Left ventricle myocardium inferior (tissue), 1 donor: ENCODE measurements at places on chromosomes 6 and 20. TPM values are rescaled to one million over a fixed set of nuclear protein-coding genes. Genes with fewer than 3 reads are reported as not detected.
A peak's percentile ranks its signal among the peaks of the same experiment; 100 is the strongest.

The OLIG3 gene
- not detected for total RNA-seq

- H3K4me1 ChIP-seq: peaks cover 23% of the 10 kb centered on the region
- H3K27me3 ChIP-seq: no peaks in the 10 kb centered on the region
- H3K36me3 ChIP-seq: peaks cover 7% of the 10 kb centered on the region
- DNase-seq: no peak
Observed at GRCh38 chr6:148999501-148999900, 252.7 kb downstream of the UST start.

DNA sequence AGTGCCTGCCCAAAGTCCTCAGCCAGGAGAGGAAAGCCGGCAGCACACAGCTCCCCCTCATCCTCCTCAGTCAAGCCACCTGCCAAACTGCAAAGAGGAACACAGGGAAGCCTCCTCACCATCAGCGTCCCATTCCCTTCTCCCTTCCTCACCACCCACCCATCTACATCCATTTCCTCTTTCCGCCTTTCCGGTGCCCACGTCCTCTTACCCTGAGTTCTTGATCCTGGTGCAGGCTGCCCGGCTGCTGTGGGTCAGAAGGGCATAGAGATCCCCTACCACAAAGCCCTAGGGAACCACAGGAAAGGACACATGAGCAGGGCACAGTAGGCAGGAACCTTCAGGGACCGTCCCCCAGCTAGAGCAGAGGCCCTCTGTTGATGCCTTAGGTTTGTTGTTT lies 6.0 kb downstream of the GNMT start:
- H3K4me1 ChIP-seq: peaks cover 6% of the 10 kb centered on the region
- DNase-seq: no peak
- no peaks in the 10 kb centered on the region for H3K27me3 ChIP-seq
- no peak overlapping the region for H3K27ac ChIP-seq

The VNN1 gene
- total RNA-seq: 1.1 TPM

The LY6G6F gene
- not detected for total RNA-seq

- DNase-seq: no peak
- H3K36me3 ChIP-seq: no peaks in the 10 kb centered on the region
- H3K27ac ChIP-seq: no peak overlapping the region
- H3K4me1 ChIP-seq: no peaks in the 10 kb centered on the region
- peaks cover 67% of the 10 kb centered on the region for H3K27me3 ChIP-seq
Observed at GRCh38 chr20:1694672-1695071, 37.1 kb upstream of the SIRPG start.

- no peaks in the 10 kb centered on the region for H3K36me3 ChIP-seq
- DNase-seq: no peak
- H3K4me1 ChIP-seq: no peaks in the 10 kb centered on the region
- H3K27me3 ChIP-seq: peaks cover 32% of the 10 kb centered on the region
- H3K27ac ChIP-seq: no peak overlapping the region
Observed at GRCh38 chr6:170206851-170207431, 83.9 kb downstream of the DLL1 start.

DNA sequence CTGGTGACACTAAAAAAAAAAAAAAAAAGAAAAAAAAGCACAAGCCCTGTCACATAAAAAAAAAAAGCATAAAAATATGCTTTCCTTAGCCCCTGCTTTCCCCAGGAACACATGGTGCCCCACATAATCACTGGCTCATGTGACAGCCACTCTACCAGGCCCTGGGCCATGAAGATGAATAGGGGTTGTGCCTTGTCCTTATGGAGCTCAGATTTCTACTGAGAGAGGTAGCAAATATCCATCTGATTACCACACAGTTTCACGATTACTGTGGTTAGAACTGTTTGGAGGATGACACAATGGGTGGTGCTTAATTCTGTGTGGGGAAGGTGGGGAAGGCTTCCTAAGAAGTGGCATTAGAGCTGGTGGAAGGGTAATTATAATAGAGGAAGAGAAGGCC lies 9.3 kb downstream of the RAET1E start:
- no peaks in the 10 kb centered on the region for H3K27me3 ChIP-seq
- no peak overlapping the region for H3K4me3 ChIP-seq
- H3K27ac ChIP-seq: no peak overlapping the region
- H3K4me1 ChIP-seq: peaks cover 7% of the 10 kb centered on the region
- no peak for DNase-seq

The ZMYND8 gene
- 37.9 TPM for total RNA-seq

The NKX2-2 gene
- total RNA-seq: not detected

GRCh38 chr6:110392727-110393126 lies 22.6 kb downstream of the DDO start:
- H3K4me3 ChIP-seq: no peak overlapping the region
- DNase-seq: no peak

- H3K27me3 ChIP-seq: no peaks in the 10 kb centered on the region
- H3K36me3 ChIP-seq: no peaks in the 10 kb centered on the region
- no peak overlapping the region for H3K27ac ChIP-seq
- peaks cover 64% of the 10 kb centered on the region for H3K4me1 ChIP-seq
Observed at GRCh38 chr6:12955956-12956355, 239.4 kb downstream of the PHACTR1 start.

The IL17F gene
- total RNA-seq: not detected

- no peak for DNase-seq
- no peaks in the 10 kb centered on the region for H3K4me1 ChIP-seq
- no peaks in the 10 kb centered on the region for H3K27me3 ChIP-seq
- no peak overlapping the region for H3K27ac ChIP-seq
Observed at GRCh38 chr6:139699335-139699734, 324.9 kb upstream of the CITED2 start.

DNA sequence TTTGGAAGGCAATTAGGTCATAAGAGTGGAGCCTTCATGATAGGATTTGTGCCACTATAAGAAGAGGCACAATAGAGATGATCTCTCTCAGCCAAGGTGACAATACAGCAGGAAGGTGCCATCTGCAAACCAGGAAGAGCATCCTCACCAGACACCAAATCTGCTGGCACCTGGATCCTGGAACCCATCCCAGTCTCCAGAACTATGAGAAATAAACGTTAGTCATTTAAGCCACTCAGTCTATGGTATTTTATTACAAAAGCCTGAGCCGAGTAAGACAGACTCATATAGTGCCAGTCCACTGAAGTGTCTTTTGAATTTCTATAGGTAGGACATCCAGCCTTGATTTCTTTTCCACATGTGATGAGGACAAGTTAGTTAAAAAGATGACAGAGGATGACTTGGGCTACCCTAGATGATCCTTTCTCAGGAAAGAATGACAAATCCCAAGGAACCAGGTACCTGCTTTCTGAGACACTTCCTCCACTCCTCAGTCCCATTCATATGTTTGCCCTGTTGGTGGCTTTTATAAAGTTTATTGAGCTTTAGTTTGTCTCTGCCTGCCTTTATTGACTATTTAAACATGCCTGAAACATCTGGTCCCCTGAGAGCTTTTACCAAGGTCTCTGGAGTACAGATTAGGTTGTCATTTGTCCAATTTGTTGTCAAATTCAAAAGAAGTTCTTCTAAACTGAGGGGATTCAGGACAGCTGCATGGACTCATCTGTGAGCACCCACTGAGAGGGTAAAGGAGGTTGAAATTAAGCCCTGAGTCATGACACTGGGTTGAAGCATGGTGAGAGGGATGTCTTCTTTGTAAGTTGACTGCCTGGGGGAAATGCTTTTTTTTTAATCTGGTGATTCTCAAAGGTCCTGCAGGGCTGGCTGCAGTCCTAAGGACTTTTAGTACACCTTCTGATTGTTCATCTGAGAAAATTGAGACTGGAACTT lies 165.0 kb upstream of the PLCB4 start:
- H3K27me3 ChIP-seq: no peaks in the 10 kb centered on the region
- H3K36me3 ChIP-seq: no peaks in the 10 kb centered on the region
- no peak for DNase-seq
- peak overlapping the region; percentile 5 for H3K27ac ChIP-seq

GRCh38 chr6:2885967-2886735 lies 17.0 kb downstream of the SERPINB9 start:
- no peak overlapping the region for H3K4me3 ChIP-seq
- DNase-seq: no peak
- peaks cover 23% of the 10 kb centered on the region for H3K36me3 ChIP-seq
- no peaks in the 10 kb centered on the region for H3K4me1 ChIP-seq

DNA sequence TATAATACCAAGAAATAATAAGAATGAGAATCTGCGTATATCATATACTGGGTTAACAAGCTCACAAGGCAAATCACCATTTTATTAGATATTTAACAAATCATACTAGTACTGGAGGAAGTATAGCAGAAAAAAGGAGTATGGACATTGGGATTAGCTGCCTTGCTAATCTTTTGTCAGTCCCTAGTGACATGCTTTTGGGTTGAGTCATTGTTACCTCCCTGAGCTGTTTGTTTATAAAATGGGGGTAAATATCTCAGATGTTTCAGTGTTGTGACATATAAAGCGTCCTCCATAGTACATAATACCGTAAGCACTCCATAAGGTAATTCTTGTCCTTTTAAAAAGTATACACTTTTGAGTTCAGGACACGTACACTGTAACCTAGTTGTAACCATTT lies 107.0 kb downstream of the ESR1 start:
- H3K36me3 ChIP-seq: no peaks in the 10 kb centered on the region
- DNase-seq: no peak
- no peaks in the 10 kb centered on the region for H3K4me1 ChIP-seq
- no peak overlapping the region for H3K27ac ChIP-seq
- no peaks in the 10 kb centered on the region for H3K27me3 ChIP-seq

DNA sequence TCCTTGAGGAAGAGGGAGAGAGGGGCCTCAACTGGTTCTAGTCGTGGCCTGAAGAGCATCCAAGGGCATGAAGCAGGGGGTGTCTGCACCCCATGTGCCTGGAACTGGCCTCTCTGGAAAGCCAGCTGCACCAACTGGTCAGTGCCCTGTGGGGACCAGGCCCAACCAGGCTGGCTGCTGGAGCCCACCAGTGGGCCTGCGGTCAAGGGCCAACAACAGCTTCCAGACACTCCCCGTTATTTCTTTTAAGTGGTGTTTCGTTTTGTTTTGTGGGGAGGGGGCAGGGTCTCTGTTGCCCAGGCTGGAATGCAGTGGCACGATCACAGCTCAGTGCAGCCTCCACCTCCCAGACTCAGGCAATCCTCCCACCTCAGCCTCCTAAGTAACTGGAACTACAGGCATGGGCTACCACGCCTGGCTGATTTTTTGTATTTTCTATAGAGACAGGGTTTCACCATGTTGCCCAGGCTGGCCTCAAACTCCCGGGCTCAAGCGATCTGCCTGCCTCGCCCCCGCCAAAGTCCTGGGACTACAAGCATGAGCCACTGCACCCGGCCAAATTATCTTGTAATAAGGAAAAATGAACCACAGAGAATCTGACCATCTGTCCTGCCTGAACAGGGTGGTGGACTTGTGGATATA lies 11.9 kb upstream of the C20orf144 start:
- DNase-seq: no peak
- no peak overlapping the region for H3K4me3 ChIP-seq
- H3K4me1 ChIP-seq: peaks cover 50% of the 10 kb centered on the region
- no peak overlapping the region for H3K27ac ChIP-seq
- peaks cover 12% of the 10 kb centered on the region for H3K36me3 ChIP-seq

DNA sequence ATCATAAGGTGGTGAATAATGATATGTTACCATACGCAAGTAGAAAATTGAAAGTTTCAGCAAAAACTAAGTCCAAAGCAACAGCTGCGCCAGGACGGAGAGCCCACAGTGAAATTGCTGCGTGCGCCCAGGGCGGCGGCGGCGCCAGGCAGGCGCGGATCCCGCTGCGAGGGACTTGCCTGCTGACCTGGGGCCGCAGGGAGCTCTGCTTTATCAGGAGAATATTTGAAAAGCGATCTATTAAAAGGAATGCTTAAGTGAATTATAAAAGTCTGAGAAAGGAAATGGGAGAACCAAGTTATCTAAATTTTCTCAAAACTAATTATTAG lies 85.4 kb downstream of the THBS2 start:
- no peak for DNase-seq
- no peaks in the 10 kb centered on the region for H3K4me1 ChIP-seq
- peak overlapping the region; percentile 72 for H3K27ac ChIP-seq

- H3K27me3 ChIP-seq: no peaks in the 10 kb centered on the region
- DNase-seq: no peak
- peaks cover 21% of the 10 kb centered on the region for H3K4me1 ChIP-seq
- no peak overlapping the region for H3K27ac ChIP-seq
- no peaks in the 10 kb centered on the region for H3K36me3 ChIP-seq
Observed at GRCh38 chr6:36817847-36818246, 21.4 kb downstream of the CPNE5 start.

DNA sequence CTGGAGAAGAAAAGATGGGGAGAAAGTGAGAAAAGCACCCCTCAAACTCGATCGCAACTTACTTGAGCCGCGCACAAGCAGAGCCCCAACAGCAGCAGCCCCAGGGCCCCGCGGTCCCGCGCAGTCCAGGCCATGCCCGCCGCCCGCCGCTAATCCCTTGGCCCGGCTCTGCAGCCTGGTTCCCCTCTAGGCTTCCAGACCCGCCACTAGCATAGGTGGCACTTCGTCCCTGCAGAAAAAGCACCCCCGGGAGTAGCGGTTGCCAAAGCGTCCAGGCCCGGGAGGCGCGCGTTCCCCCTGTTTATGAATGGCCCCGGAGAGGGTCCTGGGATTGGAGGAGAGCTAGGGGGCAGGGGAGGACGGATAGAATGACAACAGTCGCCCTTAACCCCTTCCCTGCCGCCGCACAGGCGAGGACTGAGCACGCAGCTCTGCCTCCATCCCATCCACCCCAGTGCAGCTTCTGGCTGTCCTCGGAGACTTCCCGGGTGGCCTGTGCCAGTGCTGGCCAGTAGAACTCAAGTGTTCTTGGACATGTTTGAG lies 19.9 kb downstream of the COL9A1 start:
- no peak overlapping the region for H3K27ac ChIP-seq
- peaks cover 20% of the 10 kb centered on the region for H3K4me1 ChIP-seq
- peaks cover 67% of the 10 kb centered on the region for H3K27me3 ChIP-seq
- peak overlapping the region; percentile 52 for H3K4me3 ChIP-seq
- no peaks in the 10 kb centered on the region for H3K36me3 ChIP-seq

The OR2J3 gene
- total RNA-seq: not detected

- no peak for DNase-seq
- no peak overlapping the region for H3K4me3 ChIP-seq
- H3K4me1 ChIP-seq: peaks cover 19% of the 10 kb centered on the region
- no peaks in the 10 kb centered on the region for H3K27me3 ChIP-seq
Observed at GRCh38 chr6:53702316-53702715, 36.8 kb upstream of the KLHL31 start.

DNA sequence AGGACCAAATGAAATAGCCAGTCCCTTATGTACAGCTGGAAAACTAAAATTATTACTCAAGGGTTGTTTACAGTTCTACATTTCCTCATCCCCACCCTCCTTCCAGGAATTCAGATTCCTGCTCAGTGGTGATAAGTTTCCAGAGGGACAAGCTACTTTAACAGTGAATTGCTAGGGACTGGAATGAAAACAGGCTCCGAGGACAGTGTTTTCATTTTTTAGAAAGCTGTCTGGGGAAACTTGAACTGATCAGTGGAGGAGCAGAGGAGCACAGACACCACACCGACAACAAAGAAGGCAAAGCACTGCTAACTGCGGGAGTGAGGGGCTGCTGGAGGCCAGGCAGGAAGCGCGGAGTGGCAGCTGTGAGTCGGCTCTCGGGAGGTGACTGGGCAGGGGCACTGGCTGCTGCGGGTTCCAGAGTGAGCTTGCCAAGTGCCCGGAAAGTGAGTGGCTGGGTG lies 322.2 kb downstream of the ESR1 start:
- peaks cover 56% of the 10 kb centered on the region for H3K4me1 ChIP-seq
- H3K27me3 ChIP-seq: no peaks in the 10 kb centered on the region
- H3K36me3 ChIP-seq: peaks cover 74% of the 10 kb centered on the region
- peak; percentile 24 for DNase-seq

The MTHFD1L gene
- total RNA-seq: 3.1 TPM

- no peak overlapping the region for H3K27ac ChIP-seq
- peaks cover 34% of the 10 kb centered on the region for H3K27me3 ChIP-seq
- no peak overlapping the region for H3K4me3 ChIP-seq
- DNase-seq: no peak
- no peaks in the 10 kb centered on the region for H3K36me3 ChIP-seq
Observed at GRCh38 chr6:154993026-154993425, 2.1 kb upstream of the TIAM2 start.

The POU5F1 gene
- 0.69 TPM for total RNA-seq
